ENCODE measurements at places on chromosomes 2 and 18. TPM values are rescaled to one million over a fixed set of nuclear protein-coding genes. Genes with fewer than 3 reads are reported as not detected.

TFPI gene
- 23.5 TPM for total RNA-seq

ANKRD62 gene
- total RNA-seq, result not detected

ANKRD30B gene
- not detected for total RNA-seq

IL37 gene
- not detected for total RNA-seq

HYCC2 gene
- 25.7 TPM for total RNA-seq

SCYGR4 gene
- not detected for total RNA-seq

RAB12 gene
- total RNA-seq, result 18.6 TPM

GRCh38 chr2:33130054-33130447 is 183.3 kb downstream of the LTBP1 start:
- H3K27ac ChIP-seq, result no peak overlapping the region
- no peaks in the 10 kb centered on the region for H3K4me1 ChIP-seq
- no peak overlapping the region for H3K4me3 ChIP-seq

- H3K27me3 ChIP-seq, result no peaks in the 10 kb centered on the region
- peaks cover 4% of the 10 kb centered on the region for H3K4me1 ChIP-seq
- H3K27ac ChIP-seq, result no peak overlapping the region
- no peak for DNase-seq
Measured at GRCh38 chr2:195648787-195649186, 8.2 kb upstream of the SLC39A10 start.

DNA sequence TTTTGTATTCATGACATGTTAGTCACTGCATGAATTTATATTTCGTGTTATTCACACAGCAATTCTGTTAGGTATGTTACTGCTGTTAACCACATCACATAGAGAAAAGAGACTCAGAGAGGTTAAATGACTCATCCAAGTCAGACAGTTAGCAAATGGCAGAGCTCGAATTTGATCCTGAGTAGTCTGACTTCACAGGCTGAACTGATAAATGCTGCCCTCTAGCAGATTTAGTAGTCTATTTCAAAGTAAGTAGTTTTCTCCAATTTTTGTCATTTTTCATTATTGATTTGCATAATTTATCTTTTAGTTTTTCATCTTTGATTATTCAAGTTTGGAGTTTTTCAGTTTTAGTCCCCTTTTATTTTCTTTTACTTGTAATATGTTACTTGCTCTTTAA is 58.3 kb downstream of the WDR7 start:
- H3K4me1 ChIP-seq, result no peaks in the 10 kb centered on the region
- H3K36me3 ChIP-seq, result no peaks in the 10 kb centered on the region
- H3K4me3 ChIP-seq, result no peak overlapping the region
- no peak for DNase-seq

DNA sequence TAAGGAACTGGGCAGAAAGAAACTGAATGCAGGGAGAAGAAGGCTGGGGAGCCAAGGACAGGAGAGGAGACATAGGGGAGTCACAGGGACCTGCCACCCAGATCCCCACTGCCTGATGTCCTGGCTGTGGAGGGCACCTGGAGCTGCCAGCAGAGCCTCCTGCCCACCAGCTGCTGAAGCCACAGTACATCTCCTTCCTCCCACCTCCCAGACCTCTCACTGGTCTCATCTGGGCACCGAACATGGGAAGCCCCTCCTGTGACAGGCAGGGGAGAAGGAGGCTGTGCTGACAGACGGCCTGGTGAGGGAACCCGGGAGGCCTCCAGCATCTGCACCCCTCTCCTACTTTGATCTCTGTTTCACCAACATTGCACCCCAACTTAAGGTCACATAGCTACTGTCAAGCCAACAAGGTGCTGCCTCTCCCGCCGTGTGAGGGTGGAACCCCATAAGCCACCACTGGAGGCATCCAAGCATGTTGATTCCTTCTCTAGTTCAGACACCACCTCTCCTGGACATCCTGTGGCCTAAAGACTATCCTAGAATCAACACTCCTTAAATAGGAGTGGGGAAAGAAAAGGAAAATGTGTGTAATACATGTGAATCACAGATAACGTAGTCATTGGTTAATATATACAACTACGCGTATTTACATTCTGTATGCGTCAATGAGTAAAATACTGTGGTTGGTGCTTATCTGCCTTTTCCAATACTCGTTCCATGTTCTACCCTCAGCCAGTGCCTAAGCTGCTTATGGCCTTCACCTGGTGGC is 3.5 kb upstream of the RNPEPL1 start:
- H3K27me3 ChIP-seq, result no peaks in the 10 kb centered on the region
- peaks cover 2% of the 10 kb centered on the region for H3K36me3 ChIP-seq
- peaks cover 29% of the 10 kb centered on the region for H3K4me1 ChIP-seq
- DNase-seq, result no peak
- H3K4me3 ChIP-seq, result no peak overlapping the region

DNA sequence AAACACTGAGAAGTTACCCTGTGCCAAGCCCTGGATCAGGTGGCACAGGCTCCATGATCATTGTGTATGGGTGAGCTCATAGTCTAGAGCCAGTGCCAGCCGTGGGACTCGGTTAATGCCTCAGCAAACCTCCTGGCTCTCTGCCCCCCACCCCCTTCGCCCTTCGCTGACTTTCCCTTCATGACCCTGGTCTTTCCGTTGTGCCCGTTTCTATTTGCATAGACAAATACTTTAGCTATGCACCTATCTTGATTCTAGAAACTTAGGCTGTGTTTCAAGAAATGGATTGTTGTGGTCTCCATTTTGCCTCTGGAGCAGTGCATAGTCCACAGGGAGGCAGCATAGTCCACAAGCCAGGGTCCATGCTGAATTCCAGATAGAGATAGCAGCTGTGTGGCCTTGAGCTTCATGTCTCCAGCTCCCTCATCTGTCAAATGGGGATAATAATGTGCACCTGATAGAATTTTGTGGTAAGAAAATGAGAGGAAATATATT is 44.8 kb upstream of the KDM3A start:
- H3K27ac ChIP-seq, result peak overlapping the region; percentile 35
- H3K4me1 ChIP-seq, result peaks cover 3% of the 10 kb centered on the region
- no peaks in the 10 kb centered on the region for H3K36me3 ChIP-seq
- DNase-seq, result no peak

DNA sequence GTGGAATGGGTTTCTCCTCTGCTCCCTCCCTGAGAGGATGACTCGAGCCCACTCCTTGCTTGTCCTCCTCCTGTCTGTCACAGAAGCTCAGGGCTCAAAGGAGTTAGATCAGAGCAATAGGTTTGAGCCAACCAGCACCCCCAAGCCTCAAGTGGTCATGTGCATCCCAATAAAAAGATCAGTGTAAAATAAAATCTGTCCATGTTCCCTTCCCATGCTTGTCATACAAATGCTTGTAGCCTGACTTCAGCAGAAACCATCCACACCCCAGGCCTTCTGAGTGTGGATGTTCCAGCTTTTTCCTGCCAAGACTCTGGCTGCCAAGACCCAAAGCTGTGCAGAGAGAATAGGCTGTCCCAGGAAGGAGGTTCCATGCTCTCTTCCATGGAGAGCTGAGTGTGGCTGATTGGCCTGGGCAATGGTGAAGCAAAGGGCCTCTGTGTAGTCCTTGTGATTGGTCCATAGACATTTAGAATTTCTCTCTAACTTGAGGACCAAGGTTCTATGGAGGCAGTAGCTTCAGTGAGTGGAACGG is 67.4 kb downstream of the GYPC start:
- no peak overlapping the region for H3K27ac ChIP-seq
- no peaks in the 10 kb centered on the region for H3K36me3 ChIP-seq
- H3K27me3 ChIP-seq, result peaks cover 5% of the 10 kb centered on the region
- no peak for DNase-seq
- no peaks in the 10 kb centered on the region for H3K4me1 ChIP-seq
- no peak overlapping the region for H3K4me3 ChIP-seq

DNA sequence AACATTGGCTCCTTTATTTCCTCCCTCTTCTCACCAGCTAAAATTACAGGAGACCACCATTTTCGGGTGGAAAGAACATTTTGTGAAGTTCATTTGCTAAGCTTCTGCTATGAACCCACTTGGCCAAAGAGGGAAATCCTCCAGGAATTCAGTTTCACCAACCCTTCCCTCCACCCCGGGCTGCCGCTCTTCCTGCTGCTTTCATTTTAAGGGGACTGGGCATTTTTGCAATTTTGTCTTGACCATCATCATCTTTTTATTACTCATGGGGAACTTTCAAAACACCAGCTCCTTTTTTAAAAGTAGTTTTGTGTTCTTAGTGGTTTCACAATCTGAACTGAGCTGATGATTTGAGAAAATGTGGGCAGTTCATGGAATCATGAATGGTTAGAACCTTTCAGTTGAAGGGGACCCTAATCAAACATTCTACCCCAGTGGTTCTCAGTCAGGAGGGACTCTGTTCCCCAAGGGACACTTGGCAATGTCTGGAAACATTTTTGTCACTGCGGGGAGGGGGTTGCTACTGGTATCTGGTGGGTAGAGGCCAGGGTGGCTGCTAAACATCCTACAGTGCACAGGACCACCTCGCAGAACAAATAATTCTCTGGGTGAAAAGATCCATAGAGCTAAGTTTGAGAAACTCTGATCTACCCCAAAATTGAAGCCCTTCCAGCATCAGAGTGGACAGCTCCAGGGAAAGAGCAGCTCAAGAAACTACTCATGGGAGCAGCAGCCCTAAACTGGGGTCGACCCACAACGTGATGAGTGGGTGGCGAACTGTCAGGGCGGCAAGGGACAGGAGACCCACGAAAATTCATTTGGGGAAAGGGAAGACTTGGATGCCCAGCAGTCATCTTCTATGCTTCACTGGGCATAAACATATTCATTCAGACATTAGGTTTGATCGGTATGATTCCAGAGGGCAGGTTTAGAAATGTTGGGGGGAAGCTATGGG is 92.9 kb downstream of the ACKR3 start:
- peaks cover 17% of the 10 kb centered on the region for H3K4me1 ChIP-seq
- H3K27ac ChIP-seq, result no peak overlapping the region
- DNase-seq, result no peak

DNA sequence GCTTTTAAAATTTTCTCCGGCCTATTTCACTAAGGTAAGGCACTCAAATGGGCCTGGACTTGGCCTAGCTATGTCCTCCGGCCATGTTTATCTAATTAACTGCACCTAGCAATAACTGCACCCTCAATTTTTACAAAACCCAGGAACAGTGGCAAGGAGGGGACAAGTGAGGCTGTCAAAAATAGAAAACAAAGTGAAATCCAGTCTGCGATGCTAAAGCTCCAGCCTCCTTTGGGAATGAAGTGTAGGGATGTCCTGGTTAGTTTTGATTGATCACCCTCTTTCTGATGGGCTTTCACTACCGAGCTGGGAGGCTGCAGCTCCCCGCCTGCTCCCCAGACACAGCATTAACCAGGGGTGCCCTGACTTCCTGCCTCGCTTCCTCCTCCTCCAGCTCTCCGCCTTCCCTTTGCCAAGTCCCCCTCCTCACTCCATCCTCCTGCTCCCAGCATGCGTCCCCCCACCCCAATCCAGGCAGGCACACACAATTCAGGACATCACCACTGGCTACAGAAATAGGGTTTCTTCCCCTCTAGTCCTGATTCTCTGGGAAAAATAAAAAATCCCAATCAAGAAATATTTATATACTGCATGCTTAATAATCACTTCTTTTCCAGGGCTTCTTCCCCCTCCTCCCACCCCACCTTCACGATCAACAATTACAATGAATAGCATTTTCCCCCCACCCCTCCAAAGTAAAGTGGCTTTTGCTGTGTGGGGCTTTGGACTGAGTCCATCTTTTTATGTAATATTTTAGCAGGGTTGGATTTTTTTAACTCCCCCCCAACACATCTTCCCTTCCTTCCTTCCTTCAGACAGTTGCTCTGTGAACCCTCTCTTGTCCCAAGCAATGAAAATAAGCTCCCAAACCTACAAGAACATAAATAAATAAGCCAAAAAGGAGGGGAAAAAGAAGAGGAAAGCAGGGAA is 3.3 kb upstream of the POU3F3 start:
- H3K36me3 ChIP-seq, result no peaks in the 10 kb centered on the region
- no peak overlapping the region for H3K4me3 ChIP-seq
- DNase-seq, result no peak
- no peak overlapping the region for H3K27ac ChIP-seq
- peaks cover 10% of the 10 kb centered on the region for H3K4me1 ChIP-seq

- no peaks in the 10 kb centered on the region for H3K36me3 ChIP-seq
- no peak overlapping the region for H3K27ac ChIP-seq
- H3K4me3 ChIP-seq, result no peak overlapping the region
- H3K4me1 ChIP-seq, result no peaks in the 10 kb centered on the region
- no peak for DNase-seq
- peaks cover 12% of the 10 kb centered on the region for H3K27me3 ChIP-seq
Measured at GRCh38 chr18:59724103-59724502, 26.9 kb upstream of the CCBE1 start.

DNA sequence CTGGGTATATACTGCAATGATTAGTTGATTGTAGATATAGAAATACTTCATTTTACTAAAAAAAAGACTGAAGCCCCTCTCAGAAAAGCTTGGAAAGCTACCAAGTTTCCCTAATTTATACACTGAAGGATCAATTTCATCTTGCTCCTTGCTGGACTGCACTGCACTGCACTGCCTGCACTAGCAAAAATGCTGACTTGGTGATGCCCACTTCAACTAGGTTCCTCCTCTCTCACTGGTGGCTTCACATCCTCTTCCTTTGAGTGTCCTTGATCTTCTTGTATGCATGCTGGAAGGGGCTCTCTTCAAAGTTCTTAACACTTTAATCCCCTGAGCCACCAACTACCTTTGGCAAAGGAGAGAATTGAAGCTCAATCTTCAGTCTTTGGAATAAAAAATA is 31.7 kb upstream of the ITPRID2 start:
- no peak overlapping the region for H3K4me3 ChIP-seq
- H3K27me3 ChIP-seq, result no peaks in the 10 kb centered on the region
- no peaks in the 10 kb centered on the region for H3K4me1 ChIP-seq
- no peak for DNase-seq

DNA sequence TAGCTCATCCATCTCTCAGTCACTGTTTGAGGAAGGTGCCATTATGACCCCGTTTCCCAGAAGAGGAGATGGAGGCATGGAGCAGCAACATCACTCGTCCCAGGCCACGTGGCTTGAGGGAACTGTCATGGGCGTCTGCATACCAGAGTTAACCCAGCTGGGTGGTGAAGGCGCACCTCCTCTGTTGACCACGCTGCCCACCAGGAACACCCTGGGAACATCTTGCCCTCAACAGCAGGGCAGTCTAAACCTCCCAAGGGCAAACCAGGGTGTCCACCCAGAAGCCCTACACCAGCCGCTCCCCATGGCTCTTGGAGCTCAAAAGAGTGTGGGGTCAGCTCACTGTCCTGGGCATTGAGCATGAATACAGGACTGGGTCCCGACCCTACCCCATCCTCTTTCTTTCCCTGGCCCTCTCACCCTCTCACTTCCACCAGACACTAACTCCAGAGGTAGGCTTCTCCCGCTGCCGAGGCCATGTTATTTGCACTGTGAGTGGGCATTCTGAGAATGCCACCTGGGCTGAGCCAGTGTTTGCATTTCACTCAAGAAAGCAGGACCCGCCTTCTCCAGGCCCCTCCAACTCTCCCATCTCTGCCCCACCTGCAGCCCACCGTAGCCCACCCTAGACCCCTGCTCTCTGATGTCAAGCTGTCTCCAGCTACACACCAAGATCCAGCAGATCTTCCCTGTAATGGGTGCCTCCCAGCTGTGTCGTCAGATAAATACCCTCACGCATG is 259.6 kb downstream of the HDAC4 start:
- no peaks in the 10 kb centered on the region for H3K27me3 ChIP-seq
- no peak overlapping the region for H3K27ac ChIP-seq
- H3K4me1 ChIP-seq, result peaks cover 4% of the 10 kb centered on the region
- peaks cover 18% of the 10 kb centered on the region for H3K36me3 ChIP-seq
- H3K4me3 ChIP-seq, result no peak overlapping the region
- no peak for DNase-seq
